ENCODE measurements at places on chromosomes 16 and 17. TPM values are rescaled to one million over a fixed set of nuclear protein-coding genes. Genes with fewer than 3 reads are reported as not detected.

The ITGAL gene
- 3.8 TPM for total RNA-seq

The NPW gene
- 0.46 TPM for total RNA-seq

The STX1B gene
- total RNA-seq, result 0.34 TPM

The SHISA6 gene
- total RNA-seq, result 0.52 TPM

DNA sequence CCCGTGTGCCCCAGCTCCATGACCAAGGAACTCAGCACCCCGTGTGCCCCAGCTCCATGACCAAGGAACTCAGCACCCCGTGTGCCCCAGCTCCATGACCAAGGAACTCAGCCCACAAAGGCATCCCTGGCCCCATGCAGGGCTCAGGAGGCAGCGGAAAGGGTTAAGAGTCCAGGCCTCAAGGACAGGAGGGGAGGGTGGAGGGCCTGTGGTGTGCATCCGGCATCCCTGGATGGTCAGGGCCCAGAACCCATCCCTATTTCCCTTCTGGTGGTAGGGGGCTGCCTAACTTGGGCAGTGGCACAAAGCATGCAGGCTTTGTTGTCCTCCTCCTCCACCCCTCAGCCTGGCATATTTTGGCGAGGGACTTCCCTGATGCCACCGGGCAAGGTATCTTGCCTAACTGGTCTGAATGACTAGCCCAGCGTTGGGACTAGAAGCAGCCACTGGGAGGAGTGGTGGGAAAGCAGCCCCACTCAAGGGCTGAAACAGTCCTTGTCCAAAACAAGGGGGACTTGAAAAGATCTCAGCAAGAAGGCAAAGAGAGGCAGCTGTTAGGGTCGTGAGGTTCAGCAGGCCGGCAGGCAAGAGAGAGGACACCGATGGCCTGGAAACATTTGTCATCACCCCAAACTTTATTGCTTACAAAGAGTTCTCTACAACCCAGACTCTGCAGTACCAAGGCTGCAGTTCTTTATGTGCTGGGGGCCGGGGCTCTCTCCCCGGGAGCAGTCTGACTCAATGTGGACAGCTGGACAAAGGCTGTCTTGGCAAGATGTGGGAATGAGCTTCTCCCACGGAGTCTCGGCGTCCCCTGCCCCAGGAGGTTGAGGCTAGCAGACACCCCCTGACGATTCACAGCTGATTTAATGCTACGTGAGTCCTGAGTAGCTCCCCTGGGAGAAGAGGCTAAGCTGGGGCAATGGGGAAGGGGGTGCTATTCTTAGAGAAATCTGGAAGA lies 902 bp upstream of the SPATA32 start:
- no peaks in the 10 kb centered on the region for H3K27me3 ChIP-seq
- H3K4me1 ChIP-seq, result peaks cover 5% of the 10 kb centered on the region
- no peaks in the 10 kb centered on the region for H3K36me3 ChIP-seq
- H3K27ac ChIP-seq, result no peak overlapping the region
- DNase-seq, result no peak

DNA sequence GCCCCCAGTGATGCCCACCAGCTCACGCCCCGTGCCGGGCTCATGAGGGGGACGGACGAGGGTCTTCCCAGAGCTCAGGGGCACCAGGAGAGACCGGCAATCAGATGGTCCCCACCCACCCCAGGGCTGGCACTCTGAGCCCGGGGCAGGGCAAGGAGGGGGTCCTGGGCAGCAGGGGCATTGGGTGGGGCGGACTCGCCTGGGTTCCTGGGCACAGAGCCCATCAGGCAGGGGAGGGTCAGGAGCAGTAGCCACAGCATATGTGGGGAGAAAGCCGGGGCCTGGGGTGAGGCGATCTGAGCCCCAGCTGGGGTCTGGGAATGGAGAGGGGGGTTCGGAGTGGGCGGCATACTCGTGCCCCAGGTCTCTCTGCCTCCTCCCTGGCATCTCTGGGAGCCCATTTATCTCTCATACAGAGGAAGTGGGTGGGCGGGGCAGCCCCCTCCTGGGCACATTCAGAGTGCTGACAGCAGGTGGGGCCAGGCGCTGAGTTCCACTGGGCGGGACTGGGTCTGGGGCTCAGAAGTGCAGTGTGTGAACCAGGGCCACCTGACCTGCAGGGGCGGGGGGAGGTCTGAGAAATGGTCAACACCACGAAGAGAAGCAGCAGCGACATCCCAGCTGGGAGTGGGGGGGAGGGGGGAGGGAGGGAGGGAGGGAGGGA lies 20.5 kb upstream of the UBE2I start:
- H3K27ac ChIP-seq, result no peak overlapping the region
- H3K4me1 ChIP-seq, result no peaks in the 10 kb centered on the region
- H3K4me3 ChIP-seq, result no peak overlapping the region
- DNase-seq, result no peak

DNA sequence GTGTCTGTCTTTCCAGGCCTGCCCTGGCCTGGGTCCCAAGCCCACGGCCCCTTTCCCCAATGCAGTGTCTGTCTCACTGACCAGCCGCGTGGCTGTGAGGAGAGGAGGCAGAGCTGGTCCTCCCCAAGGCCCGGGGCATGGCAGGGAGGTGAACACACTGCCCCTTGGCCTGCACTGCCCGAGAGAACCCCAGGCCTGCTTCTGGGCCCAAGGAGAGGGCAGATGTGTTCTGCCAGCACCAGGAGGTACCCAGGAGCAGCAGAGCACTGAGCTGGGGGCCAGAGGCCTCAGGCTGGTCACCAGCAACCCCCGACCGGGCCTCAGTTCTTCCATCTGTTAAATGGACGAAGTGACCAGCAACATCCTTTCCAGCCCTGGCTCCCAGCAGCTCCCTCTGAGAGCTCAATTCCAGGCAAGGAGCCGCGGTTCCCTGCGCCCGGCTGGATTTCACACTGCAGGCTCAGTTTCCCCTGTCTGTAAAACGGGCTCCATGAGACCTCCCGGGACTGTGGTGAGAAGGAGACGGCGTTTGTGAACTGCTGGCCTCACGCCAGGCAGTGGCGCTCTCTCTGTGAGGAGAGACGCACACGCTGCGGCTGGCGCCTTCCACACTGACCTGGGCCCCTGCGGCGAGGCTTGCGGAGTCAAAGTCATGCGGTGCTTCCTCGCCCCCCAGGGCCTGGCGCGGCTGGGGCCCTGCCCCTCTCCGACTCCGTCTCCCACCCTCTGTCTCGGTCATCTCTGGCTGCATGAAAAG lies 8.1 kb upstream of the ZFPM1 start:
- H3K36me3 ChIP-seq, result no peaks in the 10 kb centered on the region
- no peaks in the 10 kb centered on the region for H3K27me3 ChIP-seq
- H3K27ac ChIP-seq, result no peak overlapping the region
- no peak overlapping the region for H3K4me3 ChIP-seq
- no peaks in the 10 kb centered on the region for H3K4me1 ChIP-seq
- DNase-seq, result no peak

DNA sequence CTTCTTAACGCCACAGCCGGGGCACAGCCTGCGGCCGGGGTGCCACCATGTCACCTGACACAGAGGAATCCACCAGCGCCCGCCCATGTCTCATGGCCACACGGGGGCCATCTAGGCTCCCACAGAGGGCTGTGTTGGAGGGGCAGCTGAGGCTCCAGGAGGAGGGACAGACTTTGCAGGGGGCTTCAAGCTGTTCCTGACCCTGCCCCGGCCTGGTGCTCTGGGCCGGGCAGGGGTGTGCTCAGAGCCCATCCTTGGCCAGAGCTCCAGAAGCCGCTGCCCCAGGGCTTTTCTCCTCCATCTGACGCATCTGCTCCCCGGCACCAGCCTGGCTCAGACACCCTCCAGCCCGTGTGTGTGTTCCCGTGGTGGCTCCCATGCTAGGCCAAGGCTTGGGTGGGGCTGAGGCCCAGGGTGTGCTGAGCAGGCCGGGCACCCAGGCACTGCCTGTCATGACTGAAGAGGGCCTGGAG lies 7.8 kb upstream of the SLC38A10 start:
- no peaks in the 10 kb centered on the region for H3K27me3 ChIP-seq
- no peaks in the 10 kb centered on the region for H3K4me1 ChIP-seq
- no peak overlapping the region for H3K27ac ChIP-seq
- no peak for DNase-seq

GRCh38 chr16:73408311-73408710 lies 360.4 kb upstream of the ZFHX3 start:
- no peaks in the 10 kb centered on the region for H3K4me1 ChIP-seq
- H3K4me3 ChIP-seq, result no peak overlapping the region
- no peak overlapping the region for H3K27ac ChIP-seq
- no peak for DNase-seq

GRCh38 chr17:74192950-74193781 lies 10.3 kb upstream of the RPL38 start:
- DNase-seq, result peak; percentile 50
- no peak overlapping the region for H3K4me3 ChIP-seq
- H3K4me1 ChIP-seq, result no peaks in the 10 kb centered on the region
- no peaks in the 10 kb centered on the region for H3K27me3 ChIP-seq
- H3K27ac ChIP-seq, result no peak overlapping the region
- H3K36me3 ChIP-seq, result no peaks in the 10 kb centered on the region

- peaks cover 45% of the 10 kb centered on the region for H3K36me3 ChIP-seq
- H3K4me1 ChIP-seq, result no peaks in the 10 kb centered on the region
- peak; percentile 36 for DNase-seq
- H3K27ac ChIP-seq, result peak overlapping the region; percentile 52
- H3K27me3 ChIP-seq, result no peaks in the 10 kb centered on the region
Measured at GRCh38 chr16:23469814-23470213, 16.8 kb upstream of the COG7 start.

DNA sequence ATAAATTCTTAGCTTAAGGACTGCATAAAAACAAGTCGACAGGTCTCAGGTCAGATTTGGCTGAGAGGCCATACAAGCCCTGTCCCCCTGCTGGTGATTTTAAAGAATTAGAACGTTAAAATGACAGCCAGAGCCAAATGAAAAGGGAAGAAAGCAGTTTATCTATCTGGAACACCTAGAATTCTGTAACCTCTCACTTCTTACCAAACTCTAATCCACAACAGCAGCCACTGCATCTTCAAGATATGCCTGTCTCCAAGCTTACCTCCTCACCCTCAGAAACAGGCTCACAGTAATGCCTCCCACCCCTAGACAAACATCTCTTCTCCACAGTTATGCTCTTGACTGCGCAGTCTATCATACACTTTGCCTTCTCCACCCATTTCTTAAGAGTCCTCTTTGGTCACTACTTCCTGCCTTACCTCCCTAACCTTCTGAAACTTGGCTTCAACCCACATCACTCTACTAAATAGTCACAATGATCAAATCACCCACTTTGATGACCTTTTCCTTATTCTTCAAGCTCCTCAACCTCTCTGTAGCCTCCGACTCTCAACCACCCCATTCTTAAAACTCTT lies 14.2 kb downstream of the ANKFY1 start:
- H3K27me3 ChIP-seq, result no peaks in the 10 kb centered on the region
- no peak for DNase-seq
- H3K36me3 ChIP-seq, result no peaks in the 10 kb centered on the region
- H3K27ac ChIP-seq, result no peak overlapping the region
- H3K4me3 ChIP-seq, result no peak overlapping the region
